ENCODE measurements at places on chromosomes 3 and 15.
A peak's percentile ranks its signal among the peaks of the same experiment; 100 is the strongest.

GRCh38 chr3:18679238-18679637 lies 254.1 kb upstream of the SATB1 start:
- peak; percentile 75 for DNase-seq

DNA sequence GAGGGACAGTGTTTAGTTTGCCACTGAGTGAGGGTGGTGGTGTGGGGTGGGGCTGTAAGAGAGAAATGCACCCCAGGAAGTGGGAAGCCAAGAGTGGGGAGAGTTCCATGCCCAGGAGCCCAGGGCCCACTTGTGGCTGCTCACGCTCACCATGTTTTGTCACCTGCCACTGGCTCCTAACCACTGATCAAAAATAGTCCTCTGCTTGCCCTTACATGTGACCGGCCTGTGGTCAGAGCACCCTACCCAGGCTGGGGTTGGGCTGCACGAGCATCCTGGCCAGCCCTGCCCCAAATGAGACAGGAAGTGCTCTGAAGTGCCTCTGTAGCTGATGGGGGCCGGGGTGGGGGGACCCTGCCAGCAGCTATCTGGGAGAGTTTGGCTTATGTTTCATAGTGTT lies 216.3 kb downstream of the RPLP1 start:
- peak; percentile 47 for DNase-seq

DNA sequence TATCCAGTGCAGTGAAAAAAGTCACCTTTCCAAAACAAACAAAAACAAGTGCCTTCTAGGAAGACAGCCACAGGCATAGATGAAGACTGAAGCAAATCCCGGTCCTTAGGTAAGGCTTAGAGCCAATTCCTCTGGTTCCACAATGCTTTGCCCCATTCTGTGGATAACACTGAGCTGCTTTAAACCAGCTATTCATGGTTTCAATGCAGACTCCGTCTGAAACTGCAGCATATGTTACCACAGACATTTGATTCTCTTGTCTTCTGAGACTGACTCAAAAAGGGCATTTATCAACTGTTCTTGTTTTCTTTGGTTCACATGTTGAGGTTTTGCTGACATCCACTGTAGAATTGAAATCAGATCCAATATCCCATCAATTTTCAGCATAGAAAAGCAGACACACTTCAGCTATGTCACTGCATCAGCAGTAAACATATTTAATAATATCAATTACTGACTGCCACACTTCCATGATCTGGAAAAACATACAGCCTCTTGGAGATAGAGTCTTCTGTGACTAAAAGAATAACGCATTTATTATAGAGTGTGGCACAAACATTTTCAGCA lies 659.3 kb downstream of the ROBO2 start:
- no peak for DNase-seq

GRCh38 chr3:167700046-167700445 lies 34.6 kb downstream of the PDCD10 start:
- DNase-seq, result no peak

DNA sequence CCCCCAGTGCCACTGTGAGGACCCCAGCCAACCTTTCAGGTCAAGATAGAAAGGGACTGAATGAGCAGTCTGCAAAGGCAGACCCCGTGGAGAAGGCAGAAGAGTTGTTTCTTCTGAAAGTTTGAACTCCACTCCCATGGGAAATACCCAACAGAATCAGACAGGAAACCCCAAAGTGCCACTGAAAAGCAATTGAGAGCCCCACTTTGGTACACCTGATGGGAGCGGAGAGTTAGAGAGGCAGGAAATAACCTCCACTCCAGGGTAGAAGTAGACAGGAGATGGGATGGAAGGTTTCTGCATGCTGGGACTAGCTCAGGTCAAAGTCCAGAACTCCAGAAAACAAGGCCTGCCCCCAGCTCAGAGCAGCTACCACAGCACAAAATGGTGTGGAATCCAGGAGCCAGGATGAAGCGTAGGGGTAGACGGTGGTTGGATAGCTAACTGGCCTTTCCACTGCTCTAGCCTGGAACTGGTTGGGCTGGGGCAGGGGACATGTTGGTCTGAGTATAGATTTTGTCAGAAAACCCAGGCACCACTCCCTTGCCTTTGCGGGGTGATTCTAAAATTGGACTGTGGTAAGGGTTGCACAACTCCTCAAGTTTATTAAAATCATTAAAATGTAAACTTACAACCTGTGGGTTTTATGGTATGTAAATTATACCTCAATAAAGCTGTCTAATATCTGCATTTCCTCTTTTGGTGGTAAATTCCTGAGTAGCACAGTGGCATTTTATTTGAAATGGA lies 1.9 kb upstream of the RAB43 start:
- DNase-seq, result no peak

DNA sequence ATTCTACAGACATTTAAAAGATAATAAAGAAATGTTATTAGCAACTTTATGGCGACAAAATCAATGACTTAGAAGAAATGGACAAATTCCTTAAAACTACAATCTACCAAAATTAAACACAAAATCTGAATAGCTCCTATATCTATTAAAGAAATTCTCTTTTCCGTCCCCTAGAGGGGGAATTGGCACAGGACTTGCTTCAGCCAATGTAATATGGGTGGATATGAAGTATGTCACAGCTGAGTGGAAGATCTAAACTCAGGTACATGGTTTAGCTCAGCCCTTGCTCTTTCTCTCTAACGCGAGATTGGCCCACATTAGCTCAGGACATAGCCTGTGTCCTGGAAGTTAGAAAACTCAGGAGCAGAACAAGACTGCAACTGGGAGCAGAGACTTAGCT lies 79.3 kb downstream of the DNAH12 start:
- no peak for DNase-seq

DNA sequence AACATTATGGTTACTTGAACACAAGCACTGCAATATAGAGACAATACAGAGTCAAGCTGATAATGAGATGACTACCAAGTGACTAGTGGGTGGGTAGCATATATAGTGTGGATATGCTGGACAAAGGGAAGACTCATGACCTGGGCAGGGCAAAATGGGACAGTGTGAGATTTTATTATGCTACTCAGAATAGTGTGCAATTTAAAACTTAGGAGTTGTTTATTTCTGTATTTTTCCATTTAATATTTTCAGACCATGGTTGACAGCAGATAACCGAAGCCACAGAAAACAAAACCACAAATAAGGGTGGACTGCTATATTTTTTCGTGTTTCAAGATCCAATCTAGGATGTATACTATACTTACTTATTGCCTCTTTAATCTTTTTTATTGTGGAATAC lies 19.6 kb downstream of the GALK2 start:
- no peak for DNase-seq

DNA sequence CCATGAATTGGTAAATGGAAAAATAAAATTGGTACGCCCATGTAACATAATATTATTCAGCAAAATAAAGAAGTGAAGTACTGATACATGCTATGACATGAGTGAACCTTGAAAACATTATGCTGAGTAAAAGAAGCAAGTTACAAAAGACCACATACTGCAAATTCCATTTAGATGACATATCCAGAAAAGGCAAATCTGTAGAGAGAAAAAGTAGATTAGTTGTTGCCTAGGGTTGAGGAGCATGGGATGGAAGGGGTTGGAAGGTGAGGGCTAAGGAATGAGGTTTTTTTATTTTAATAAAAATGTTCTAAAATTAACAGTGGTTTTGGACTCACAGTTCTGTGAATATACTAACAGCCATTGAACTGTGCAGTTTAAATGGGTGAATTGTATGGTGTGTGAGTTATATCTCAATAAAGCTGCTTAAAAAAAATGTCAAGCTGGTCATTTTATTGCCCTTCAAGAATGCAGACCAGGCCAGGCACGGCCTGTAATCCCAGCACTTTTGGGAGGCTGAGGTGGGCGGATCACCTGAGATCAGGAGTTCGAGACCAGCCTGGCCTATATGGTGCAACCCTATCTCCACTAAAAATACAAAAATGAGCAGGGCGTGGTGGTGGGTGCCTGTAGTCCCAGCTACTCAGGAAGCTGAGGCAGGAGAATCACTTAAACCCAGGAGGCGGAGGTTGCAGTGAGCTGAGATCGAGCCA lies 8.1 kb upstream of the DLG1 start:
- no peak for DNase-seq

- no peak for DNase-seq
These were observed 14.3 kb downstream of the ASB7 start for GRCh38 chr15:100616700-100617099.

- no peak for DNase-seq
These were observed 403.5 kb downstream of the FHIT start for GRCh38 chr3:60847791-60848190.

DNA sequence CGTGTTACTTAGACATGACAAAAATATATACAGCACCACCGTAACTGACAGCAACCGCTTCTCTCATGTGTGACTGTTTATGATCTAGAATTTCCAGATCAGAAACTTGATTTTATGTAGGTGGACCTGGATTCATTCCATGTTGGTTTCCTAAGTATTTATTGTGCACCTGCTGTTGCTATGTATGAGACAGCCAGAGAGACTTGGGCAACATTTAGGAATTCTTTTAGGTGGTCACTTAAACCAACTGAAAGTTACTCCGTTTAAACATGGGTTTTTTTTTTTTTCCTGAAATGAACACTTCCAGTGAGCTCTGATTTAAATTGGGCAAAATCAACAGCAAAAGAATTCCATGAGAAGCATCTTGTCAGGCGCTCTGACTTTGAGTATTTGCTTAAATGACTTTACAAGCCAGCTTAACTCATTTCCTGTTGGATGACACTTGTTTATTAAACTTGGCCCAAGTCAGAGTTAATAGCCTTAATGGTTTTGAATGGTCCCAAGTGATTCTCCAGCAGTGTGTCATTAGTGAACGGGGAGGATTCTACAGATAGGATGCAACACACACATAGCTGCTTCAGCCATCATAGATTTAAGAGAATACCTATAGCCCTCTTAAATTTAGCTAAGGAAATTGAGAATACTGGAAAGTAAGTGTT lies 31.8 kb downstream of the MITF start:
- no peak for DNase-seq

DNA sequence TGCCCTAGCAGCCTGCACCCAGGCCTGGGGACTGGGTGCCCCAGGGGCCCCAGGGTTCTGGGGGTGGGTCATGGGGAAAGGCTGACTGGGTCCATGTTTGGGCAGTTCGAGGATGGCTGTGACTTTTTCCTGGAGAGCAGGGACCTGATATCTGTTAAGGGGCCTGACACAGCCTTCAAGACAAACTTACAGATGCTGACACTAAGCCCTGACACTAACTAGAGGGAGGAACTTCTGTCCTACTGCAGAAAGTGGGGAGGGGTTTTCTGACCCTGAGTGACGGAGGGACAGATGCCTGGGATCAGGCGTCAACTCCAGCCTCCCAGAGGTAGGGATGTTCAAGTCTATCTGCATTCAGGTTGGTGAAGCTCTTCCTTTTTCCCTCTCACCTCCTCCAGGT lies 45.0 kb upstream of the SLC6A11 start:
- no peak for DNase-seq

DNA sequence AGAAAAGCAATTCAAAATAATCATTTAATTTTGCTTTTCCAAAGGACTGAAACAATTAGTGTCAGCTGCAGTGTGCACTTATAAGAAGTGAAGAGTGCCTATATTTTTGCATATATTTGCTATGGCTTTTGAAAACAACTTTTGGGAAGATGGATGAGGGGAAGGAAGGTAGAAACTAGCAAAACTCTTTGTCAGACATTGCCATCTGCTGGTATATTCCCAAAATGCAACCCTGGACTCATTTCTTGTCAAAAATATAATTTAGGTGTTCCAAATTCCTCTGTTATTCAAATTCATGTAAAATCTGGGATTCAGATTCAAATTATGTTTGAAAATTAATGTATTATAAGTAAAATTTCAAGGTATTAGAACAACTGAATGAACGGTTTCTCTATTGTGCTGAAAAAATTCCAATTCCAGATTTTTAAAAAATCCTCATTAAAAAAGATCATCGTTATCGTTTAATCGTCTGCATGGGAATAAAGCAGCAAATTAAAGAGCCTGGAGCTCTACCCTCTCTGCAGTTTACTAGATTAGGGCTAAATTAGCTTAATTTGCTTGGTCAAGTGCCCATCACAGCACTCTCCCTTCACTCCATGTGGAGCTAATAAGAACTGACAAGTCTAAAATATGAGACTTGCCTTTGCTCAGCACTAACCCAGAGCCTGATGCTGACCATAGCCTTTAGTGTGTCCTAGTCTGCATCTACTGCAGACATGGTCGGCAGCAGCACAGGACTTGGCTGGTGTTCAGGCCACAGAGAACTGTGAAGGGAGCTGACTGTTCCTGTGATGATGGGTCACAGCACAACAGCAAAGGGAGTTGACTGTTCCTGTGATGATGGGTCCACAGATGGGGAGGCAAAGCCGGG lies 67.9 kb upstream of the MITF start:
- no peak for DNase-seq

Data from activated CD4-positive, alpha-beta memory T cell treated with anti-CD3 and anti-CD28 coated beads for 36 hours (primary cell).